ENCODE measurements at places on chromosomes 5 and 9.

- DNase-seq: no peak
Measured at GRCh38 chr9:87118594-87118993, 171.3 kb upstream of the GAS1 start.

GRCh38 chr9:33129886-33130881 lies 37.0 kb downstream of the B4GALT1 start:
- DNase-seq: no peak

DNA sequence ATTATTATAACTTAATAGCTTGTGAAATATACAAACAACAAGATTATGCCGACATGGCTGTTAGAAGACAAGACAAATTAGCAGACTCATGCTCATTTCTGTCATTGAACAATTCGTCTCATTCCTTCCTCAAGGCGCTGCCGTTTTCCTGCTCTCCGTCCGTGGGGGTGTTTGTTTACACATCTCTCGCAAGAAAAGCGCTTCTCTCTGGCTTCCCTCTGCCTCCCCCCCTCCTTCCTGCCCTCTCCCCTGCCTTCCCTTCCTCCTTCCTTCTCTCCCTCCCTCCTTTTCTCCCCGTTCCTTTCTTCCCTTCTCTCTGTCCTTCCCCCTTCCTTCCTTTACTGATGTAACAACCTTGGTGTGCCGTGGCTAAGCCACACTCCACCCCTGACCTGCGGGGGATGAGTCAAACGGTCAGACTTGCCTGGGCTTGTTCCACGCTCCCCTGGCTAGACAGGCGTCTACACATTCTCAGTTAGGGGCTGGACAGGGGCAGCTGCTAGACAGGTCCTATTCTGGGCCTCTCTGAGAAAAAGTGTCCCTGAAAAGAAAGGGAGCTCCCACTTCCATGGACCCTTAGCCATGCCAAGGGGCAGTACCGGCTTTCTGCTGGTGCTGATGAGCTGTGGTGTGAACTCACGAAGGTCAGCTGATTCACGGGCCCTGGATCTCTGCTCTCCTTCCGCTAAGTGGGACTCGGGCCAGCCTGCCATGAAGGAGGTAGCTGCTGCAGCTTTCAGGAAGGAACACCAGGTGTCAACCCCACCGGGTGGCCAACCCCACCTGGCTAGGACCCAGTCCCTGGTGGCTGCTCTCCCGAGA lies 32.0 kb upstream of the SPTLC1 start:
- no peak for DNase-seq

DNA sequence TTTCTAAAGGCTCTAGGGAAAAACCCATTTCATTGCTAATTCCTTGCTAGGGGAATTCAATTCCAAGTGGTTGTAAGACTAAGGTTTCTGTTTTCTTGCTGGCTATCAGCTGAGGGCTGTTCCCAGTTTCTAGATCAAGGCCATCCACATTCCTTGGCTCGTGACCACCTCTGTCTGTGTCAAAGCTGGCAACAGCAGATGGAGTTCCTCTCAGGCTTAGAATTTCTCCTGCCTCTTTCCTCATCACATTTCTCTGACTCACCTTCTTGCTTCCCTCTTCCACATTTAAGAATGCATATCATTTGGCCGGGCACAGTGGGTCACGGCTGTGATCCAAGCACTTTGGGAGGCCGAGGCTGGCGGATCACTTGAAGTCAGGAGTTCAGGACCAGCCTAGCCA lies 19.0 kb downstream of the DAB2IP start:
- DNase-seq: no peak

GRCh38 chr5:111439473-111440075 lies 72.8 kb downstream of the STARD4 start:
- no peak for DNase-seq

- DNase-seq: no peak
Measured at GRCh38 chr5:77312413-77312812, 101.9 kb downstream of the PDE8B start.

DNA sequence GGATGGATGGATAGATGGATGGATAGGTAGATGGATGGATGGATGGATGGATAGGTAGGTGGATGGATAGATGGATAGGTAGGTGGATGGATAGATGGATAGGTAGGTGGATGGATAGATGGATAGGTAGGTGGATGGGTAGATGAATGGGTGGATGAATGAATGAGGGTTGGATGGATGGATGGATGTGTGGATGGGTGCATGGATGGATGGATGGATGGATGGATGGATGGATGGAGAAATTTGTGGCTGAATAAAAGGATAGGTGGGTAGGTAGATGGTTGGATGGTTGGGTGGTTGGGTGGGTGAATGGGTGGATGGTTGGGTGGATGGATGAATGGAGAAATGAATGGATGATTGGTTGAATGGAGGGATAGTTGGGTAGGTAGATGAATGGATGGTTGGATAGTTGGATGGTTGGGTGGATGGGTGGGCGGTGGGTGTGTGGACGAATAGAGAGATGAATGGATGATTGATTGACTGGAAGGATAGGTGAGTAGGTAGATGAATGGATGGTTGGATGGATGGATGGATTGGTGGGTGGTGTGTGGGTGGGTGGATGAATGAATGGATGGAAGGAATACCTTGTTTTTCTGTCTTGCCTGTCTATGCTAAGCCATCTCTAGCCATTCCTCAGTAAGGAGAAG lies 71.0 kb upstream of the ASS1 start:
- DNase-seq: no peak
